Muscle of back (tissue), 13 donors: ENCODE measurements at places on chromosomes 12 and 14. TPM values are rescaled to one million over a fixed set of nuclear protein-coding genes. Genes with fewer than 3 reads are reported as not detected.

Gene PTPN6
- 4.3 TPM for polyA plus RNA-seq

Gene TTC7B
- 42.8 TPM for polyA plus RNA-seq

Gene BCL7A
- 14.8 TPM for polyA plus RNA-seq

Gene TEX22
- 0.80 TPM for polyA plus RNA-seq

Gene ITGA7
- 408 TPM for polyA plus RNA-seq

Gene CLBA1
- 6.7 TPM for polyA plus RNA-seq

Gene NOC4L
- 15.2 TPM for polyA plus RNA-seq

DNA sequence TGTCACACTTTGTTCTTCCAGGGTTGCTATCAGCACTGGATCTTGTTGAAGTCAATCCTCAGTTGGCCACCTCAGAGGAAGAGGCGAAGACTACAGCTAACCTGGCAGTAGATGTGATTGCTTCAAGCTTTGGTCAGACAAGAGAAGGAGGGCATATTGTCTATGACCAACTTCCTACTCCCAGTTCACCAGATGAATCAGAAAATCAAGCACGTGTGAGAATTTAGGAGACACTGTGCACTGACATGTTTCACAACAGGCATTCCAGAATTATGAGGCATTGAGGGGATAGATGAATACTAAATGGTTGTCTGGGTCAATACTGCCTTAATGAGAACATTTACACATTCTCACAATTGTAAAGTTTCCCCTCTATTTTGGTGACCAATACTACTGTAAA, 23.7 kb downstream of the VTI1B start:
- DNase-seq, result no peak

DNA sequence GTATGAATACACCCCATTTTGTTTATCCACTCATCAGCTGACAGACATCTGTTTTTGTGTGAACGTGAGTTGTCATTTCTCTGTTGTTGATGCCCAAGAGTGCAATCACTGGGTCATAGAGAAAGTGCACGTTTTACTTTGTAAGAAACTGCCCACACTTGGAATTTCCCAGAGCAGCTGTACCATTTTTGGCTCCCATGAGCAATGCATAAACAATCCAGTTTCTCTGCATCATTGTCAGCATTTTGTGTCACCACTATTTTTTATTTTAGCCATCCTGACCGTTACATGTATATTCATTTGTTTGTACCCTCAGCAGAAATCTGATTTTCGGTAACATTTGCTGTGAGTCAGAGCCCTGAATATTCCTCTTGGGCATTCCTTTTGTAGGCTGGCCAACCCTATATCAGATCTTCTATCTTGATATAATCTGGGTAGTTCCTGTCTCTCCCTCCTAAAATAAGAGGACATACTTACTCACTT, 62.7 kb downstream of the RBM19 start:
- no peak for DNase-seq

DNA sequence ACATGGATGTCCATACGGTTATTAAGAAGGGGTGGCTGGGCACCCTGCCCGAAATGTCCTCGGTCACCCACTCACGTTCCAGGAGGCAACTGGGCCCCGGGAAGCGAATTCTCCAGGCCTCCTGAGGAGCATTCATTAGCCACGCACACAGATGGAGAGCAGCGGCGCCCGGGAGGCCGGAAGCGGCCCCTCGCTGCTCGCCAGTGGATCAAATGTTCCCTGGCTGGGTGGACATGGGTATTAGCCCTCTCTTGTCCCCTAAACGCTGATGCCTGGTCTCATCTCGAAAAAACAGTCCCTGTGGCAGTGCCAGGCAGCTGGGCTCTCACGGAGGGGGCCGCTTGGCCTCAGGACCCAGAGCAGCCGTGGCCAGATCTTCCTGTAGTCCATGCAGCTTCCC, 59.0 kb upstream of the DLK1 start:
- DNase-seq, result no peak

- DNase-seq, result no peak
These were observed 269.2 kb upstream of the DAAM1 start for GRCh38 chr14:58919217-58919616.

GRCh38 chr12:75341873-75342272, 7.4 kb downstream of the GLIPR1L1 start:
- DNase-seq, result no peak

GRCh38 chr12:111753144-111753881, 13.4 kb upstream of the ALDH2 start:
- no peak for DNase-seq

DNA sequence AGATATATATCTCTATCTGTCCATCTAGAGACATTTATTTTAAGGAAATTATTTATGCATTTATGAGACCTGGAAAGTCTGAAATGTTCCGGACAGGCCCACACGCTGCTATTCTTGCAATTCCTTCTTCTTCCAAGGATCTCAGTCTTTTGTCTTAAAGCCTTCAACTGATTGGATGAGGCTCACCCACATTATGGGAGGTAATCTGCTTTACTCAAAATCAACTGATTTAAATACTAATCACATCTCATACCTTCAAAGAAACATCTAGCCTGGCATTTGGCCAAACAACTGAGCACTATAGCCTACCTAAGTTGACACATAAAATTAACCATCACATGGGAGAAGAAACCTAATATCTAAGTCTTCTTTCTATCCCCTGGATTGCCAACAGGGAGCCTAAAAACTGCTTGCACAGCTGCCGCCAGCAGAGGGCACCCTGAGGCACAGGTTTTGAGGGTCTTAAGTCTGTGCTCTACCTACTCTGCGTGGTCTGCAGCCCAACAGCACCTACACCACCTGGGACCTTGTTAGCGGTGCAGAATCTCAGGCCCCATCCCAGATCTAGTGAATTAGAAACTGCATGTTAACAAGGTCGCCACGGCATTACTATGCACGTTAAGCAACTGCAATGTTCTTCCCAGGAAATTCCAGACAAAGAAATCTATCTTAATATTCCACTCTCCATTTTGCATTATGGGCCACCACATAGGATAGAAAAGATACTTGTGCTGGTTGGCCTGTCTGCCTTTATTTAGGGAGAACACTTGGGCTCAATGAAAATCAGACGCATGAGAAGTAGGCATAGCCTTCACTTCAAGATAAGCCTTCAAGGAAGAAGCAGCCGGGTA, 249.7 kb downstream of the FOXG1 start:
- peak; percentile 8 for DNase-seq

GRCh38 chr12:54605138-54605970, 16.9 kb upstream of the PPP1R1A start:
- DNase-seq, result no peak

GRCh38 chr14:53663709-53664108, 292.9 kb downstream of the BMP4 start:
- no peak for DNase-seq

DNA sequence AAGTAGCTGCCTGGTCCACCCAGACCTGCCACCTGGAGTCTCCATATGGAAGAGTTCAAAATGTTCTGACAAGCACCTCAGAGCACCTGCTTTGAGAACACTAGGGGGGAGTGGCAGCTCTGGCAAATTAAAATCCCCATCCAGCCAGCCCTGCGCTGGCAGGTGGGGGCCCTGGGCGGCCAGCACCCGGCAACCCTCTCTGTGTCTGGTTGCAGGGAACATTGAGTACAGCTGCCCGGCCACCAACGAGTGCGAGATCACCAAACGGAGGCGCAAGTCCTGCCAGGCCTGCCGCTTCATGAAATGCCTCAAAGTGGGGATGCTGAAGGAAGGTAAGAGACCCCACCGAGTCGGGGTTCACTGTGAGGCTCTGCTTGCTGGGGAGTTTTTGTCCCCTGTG, 86.4 kb downstream of the ESRRB start:
- no peak for DNase-seq

- no peak for DNase-seq
These were observed 1337.4 kb downstream of the FSCB start for GRCh38 chr14:43169722-43170121.

- peak; percentile 16 for DNase-seq
These were observed 10.4 kb upstream of the SALL2 start for GRCh38 chr14:21536418-21537089.

DNA sequence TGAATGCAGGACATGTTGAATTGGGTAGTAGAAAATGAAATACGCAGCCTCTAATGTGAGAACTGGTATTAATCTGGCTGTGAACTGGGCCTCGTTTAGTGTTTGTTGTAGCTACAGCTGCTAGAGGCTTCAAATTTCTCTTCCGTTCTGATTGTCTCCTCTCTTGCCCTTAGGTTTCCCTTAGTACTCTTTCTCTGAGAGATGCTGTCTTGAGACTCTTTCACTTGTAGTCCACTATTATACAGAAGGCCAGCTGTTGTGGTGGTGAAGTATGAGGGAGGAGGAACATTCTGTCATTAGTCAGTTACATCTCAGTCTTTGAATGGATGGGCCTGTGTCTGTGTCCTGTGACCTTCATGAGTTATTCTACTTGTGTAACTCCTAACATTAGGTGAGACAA, 322.0 kb downstream of the TMTC2 start:
- no peak for DNase-seq

- no peak for DNase-seq
These were observed 4.3 kb downstream of the SEL1L start for GRCh38 chr14:81529391-81529790.

GRCh38 chr12:34218193-34219045, 196.1 kb downstream of the ALG10 start:
- peak; percentile 2 for DNase-seq

- DNase-seq, result peak; percentile 29
These were observed 14.2 kb upstream of the DYRK2 start for GRCh38 chr12:67634303-67634761.

GRCh38 chr12:100293017-100293416, 26.0 kb downstream of the SCYL2 start:
- no peak for DNase-seq

DNA sequence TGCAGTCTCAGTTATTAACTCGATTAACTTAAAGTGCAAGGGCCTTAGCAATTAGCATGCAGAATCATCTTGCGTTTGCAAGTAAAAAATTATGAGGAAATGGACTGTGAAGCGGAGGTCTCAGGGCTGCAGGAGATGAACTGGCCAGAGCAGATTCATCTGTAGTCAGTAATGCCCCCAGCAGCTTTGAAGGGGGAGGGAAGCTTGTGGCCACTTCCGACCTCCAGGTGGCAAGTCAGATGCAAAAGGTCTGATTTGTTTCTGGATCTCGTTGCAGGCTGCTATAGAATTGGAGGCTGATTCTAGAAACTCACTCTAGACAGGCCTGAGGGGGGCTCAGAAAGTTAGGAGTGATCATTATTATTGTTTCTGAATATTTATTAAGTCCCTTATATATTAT, 107.4 kb upstream of the RGS6 start:
- DNase-seq, result no peak

GRCh38 chr12:113425960-113426453, 3.8 kb downstream of the SDSL start:
- no peak for DNase-seq
